ENCODE measurements at places on chromosomes 2 and 18.
A peak's percentile ranks its signal among the peaks of the same experiment; 100 is the strongest.

DNA sequence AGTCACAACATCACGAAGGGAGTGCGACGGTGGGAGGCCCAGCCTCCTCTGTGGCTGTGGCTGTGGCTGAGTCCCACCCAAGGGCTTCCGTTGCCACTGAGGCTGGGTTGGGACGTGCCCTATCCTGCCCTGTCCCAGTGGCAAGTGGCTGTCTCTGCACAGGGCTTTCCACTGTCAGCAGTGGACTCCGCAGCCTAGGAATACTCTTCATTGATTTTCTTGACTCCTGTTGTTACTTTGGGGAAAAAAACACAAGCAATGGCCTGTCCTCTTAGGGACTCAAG, 122.7 kb downstream of the RAB3GAP1 start:
- no peak for DNase-seq

DNA sequence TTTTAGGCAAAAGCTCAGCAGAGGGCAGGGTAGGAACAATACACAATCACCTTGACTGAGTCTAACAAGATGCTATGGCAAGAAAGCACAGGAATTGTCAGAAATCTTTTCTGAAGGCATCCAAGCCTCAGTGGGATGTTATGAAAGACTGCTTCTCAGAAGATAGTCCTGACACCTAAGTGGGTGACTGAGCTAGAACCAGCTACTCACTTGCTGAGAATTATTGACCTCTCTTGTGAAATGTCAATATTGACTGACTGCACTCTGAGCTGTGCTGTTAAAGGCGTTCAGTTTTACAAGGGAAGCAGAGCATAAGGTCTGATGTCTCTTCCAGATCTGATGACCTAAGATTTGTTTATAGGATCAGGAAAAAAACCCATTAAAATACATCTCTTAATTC, 46.1 kb downstream of the TACR1 start:
- DNase-seq: no peak

DNA sequence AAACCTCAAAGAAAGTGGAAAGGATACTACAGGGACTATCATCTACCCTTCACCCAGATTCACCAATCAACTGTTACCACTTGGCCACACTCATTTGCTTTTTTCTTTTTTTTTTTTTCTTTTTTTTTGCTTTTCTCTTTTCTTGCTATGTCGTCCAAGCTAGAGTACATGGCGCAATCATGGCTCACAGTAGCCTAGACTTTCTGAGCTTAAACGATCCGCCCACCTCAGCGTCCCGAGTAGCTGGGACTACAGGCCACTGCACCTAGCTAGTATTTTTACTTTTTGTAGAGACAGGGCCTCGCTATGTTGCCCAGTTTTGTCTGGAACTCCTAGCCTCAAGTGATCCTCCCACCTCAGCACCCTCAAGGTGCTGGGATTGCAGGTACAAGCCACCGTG, 24.0 kb downstream of the BIN1 start:
- DNase-seq: no peak

DNA sequence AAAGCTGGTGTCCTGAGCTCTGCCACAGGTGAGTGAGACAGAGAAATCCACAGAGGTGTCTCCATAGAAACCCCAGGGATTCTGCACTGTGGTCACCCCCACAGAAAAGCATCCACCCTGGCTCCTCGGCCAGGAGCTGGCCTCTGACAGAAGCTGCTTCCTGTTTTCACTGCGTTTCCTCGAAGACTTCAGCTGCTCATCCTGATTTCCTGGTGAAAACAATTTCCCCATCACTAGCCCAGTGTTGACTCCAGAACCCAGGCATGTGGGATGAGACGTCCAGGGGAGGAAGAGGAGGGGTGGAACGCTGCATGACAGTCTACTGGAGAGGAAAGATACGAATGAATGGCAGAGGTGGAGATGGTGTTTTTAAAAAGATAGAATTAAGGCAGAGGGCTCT, 60.3 kb upstream of the GPR45 start:
- no peak for DNase-seq

GRCh38 chr2:12663306-12664037, 53.3 kb upstream of the TRIB2 start:
- no peak for DNase-seq

- DNase-seq: no peak
Observed at GRCh38 chr2:86211033-86211795, 12.0 kb downstream of the MRPL35 start.

GRCh38 chr2:7665880-7666279, 748.7 kb downstream of the RNF144A start:
- no peak for DNase-seq

DNA sequence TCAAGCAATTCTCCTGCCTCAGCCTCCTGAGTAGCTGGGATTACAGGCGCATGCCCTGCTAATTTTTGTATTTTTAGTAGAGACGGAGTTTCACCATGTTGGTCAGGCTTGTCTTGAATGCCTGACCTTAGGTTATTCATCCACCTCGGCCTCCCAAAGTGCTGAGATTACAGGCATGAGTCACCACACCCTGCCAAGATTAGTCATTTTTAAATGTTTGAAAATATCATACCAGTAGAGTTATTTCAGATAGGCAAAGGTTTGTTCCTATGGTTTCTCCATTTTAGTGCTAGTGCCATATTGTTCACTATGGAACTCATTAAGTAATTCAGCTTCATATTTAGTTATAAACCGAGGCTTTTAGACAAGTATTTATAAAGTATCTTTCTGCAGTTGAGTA, 52.3 kb downstream of the HIBCH start:
- DNase-seq: no peak

DNA sequence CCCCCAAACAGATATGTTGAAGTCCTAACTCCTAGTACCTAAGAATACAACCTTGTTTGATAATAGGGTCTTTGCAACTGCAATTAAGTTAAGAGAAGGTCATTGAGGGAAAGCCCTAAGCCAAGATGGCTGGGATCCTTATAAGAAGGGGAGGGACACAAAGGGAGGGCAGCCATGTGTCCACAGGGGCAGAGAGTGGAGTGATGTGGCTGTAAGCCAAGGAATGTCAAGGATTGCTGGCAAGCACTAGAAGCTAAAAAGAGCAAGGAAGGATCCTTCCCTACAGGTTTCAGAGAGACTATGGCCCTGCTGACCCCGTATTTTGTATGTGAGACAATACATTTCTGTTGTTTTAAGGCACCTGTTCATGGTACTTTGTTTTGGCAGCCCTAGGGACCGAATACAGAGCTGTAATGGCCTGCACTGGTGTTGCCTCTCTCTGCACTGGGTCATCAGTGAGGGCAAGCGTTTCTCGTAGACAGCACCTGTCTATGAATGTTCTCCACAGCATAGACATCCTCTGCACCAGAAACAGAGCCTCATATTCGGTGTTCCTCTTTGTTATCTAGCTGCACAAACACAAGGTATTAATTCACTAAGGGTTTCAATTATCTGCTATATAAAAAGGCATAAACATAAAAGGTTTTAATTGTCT, 75.4 kb upstream of the AQP4 start:
- no peak for DNase-seq

GRCh38 chr2:104344306-104344705, 509.6 kb upstream of the POU3F3 start:
- DNase-seq: no peak

DNA sequence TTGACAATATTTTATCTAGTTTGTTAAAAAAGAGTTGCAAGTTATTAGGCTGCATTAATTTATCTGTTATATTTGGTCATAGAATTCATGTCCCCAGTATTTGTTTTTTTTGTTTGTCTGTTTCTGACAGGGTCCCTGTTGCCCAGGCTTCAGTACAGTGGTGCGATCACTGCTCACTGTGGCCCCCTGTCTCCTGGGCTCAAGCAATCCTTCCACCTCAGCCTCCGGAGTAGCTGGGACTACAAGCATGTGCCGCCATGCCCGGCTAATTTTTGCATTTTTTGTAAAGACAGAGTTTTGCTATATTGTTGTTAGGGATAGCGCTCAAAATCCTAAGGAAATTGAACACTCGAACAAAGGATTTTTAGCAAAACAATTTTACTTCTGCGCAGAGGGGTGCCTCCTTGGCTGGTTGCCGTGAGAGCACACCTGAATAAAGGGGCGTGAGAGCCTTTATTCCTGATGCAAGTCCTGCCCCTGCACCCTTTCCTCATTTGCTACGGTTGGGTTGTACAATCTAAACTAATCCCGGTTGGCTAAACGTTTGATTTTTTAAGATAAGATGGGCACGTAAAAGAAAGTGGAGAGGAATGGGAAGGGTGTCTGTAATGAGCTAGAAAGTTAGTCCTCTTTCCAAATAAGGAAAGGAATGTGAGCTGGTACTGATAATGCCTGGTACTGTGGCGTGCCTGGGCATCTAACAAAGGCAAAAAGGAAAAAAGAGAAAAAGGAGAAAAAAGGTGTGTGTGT, 65.5 kb downstream of the COMMD1 start:
- DNase-seq: no peak

DNA sequence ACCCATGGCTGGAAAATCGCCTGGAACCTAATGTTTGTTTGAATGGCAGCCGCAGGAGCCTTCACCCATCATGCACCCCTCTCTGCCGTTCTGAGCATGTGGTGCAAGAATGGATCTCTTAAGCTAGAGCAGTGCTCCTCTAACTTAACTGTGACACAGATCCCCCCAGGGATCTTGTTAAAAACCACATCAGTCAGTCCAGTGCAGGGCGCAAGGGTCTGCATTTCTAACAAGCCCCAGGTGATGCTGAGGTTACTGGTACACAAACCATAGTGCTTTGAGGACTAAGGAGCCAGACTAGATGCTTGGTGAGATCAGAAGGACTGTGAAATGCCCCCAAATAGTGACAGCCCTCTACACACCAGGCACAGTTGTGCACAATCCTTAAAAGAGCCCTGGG, 87.1 kb upstream of the KCTD1 start:
- DNase-seq: no peak

DNA sequence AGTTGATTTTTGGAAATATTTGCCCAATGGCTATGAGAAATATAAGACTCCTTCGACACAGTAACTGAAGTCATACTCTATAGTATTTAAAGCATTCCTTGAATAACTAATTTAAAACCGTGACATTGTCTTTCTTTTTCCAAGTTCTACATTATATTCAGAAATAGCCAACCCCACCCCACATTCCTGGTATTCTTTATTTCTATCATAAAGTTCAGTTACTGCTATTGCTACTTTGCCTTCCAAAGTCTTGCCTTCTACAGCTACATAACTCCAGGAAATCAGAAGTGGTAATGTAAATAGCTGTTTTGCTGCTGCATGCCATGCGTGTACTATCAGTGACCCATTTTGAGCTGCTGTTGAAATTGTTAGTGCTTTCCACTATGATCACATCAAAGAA, 45.1 kb upstream of the SETBP1 start:
- no peak for DNase-seq

- DNase-seq: no peak
Observed at GRCh38 chr2:27638709-27639108, 9.9 kb downstream of the GPN1 start.

GRCh38 chr2:180790891-180791290, 189.5 kb upstream of the UBE2E3 start:
- no peak for DNase-seq

DNA sequence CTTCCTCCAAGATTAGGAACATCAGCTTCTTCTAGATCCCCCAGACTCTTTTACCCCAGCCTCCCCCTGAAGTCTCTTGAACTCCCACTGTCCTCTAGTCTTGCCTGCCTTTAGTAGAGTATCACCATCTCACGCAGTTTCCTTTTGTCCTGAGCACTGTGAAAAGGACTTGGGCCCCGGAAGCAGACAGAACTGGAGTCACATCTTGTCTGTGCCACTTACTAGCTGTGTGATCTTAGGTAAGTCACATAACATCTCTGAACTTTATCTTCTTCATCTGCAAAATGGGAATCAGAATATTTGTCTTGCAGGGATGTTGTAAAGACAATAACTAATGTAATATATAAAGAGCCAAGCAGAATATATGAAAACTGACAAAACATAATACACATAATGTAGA, 8.4 kb upstream of the TRABD2A start:
- no peak for DNase-seq

DNA sequence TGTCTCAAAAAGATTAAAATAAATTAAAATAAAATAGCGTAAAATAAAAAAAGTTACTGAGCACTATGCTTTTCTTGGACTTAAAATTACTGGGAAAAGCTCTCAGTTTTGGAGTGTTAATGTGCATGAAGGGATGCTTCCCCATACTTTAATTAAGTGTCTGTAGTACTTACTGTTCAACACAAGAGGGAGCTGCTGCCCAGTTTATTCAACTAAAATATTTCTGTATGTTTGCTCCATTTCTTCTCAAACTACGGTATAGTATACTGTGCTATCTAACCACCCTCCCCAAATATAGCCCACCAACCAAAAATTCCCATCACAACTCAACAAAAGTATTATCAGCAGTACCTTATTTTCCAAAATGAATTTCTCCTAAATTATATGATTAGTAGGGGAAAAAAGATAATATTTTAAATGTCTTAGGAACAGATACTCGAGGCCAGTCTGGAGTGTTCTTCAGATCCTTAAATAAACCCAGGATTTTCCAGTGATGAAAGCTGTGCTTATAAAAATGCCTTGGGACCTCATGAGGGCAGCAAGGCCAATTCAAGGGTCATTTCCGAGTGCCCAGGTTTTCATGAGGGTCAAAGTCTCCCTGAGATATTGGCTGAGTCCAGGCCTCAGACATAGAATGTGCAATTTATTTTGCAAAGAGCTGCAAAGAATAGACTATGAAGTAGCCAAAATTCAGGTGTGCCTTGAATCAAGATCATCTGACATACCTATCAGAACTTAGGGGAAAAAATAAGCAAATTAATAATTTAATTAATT, 64.1 kb downstream of the CHRNA1 start:
- DNase-seq: peak; percentile 68

GRCh38 chr2:235825946-235826345, 332.1 kb downstream of the AGAP1 start:
- DNase-seq: no peak

DNA sequence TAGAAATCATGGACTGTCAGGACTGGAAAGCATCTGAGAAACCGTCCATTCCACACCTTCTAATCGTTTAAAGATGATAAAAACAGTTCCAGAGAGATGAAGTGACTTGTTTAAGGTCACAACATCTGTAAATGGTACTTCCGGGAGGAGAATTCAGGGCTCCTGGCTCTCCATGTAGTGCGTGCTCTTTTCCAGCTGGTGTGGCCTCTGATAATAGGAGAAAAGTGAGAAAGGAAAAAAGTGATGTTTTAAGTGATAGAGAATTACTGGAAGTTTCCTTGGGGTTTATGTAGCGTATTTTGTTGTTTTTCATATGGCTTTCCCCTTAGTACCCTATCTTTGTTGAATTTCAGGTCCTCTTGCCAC, 663 bp downstream of the C2orf49 start:
- no peak for DNase-seq

DNA sequence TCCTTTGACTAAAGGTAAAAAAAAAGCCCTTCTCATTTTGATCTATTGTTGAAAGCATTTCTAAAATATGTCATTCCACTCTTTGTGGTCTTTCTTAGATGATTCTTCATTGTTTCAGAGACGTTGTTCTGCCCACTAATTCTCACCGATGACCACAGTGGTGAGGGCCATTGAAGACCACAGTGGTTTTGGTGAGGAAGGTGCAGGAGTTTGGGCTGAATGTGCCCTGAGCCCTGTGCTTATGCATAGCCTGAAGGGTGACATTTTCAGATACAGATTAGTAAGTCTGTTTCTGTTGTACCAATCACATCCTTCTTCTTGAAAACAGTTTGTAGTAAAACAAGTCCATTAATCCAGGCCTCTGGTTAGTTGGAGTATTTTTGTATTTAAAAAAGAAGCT, 251.3 kb upstream of the ATP5MC3 start:
- DNase-seq: no peak
